ENCODE measurements at places on chromosomes 2 and 18.

DNA sequence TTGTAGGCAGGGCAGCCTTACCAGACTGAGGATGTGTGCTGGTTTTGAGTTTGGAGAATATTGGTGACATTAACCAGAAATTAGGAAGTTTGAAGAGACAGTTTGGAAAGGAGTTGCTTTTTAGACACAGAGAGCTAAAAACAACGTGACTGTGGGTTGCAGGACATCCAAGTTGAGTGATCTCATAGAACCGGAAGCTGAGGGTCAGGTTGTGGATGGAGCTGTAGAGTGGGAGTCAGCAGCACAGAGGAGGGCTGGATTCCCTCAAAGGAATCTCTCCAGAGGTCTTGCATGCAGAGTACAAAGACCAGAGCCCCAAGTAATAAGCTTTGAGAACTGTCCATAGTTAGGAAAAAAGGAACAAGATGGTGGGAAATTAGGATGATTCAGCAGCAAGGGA lies 9.3 kb downstream of the MAPRE3 start:
- no peak for DNase-seq

- no peak for DNase-seq
Observed at GRCh38 chr2:62631160-62632085, 74.1 kb upstream of the EHBP1 start.

DNA sequence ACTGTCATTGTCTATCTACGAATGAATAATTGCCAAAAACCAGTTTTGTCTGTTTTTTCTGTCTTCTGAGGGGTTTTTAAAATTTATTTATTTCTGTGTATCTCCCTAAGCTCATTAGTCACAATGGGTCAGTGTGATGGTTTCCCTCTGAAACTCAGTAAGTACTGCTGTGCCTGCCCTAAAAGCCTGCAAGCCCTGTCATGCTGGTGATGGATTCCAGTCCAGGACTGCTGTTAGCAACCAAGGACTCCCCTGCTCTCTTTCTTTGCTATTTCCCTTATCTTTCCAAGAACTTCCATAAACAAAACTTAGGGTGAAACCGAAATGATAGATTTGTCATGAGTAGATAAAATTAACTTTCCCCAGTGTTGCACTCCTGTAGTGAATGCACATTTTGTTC lies 11.8 kb upstream of the DSG2 start:
- no peak for DNase-seq

DNA sequence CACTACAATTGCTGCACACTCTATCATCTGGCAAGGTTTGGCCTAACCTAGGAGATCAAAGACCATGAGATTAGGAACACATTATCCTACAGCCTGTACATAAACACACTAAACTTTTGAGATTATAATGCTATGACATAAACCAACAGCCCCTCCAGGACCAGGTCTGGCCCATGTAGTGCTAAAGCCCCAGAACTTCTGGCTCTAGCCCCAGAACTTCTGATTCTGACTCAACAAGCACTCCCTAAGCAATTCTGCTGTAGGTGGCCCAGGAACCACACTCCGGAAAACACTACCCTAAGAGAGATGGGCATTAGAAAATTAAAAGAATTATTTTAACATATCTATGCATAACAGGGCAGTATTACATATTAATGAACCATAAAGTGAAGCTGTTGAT lies 369.5 kb upstream of the LYPD1 start:
- DNase-seq = no peak

DNA sequence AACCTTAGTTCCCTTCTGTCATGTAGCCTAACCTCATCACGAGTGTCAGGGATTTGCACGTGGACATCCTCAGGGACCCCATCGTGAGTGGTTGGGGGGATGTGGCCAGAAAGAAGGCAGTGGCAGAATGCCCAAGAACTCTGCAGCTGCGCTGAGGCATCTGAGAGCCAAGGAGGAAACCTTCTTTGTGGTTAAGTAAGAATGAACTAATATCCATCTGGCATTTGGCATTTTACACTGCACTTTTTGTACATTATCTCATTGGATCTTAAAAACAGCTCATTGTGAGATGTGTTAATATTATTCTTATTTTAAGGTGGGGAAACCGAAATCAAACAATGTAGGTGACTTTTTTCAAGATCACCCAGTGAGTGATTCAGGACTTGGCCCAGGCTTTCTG lies 32.6 kb upstream of the APCDD1 start:
- DNase-seq = no peak

DNA sequence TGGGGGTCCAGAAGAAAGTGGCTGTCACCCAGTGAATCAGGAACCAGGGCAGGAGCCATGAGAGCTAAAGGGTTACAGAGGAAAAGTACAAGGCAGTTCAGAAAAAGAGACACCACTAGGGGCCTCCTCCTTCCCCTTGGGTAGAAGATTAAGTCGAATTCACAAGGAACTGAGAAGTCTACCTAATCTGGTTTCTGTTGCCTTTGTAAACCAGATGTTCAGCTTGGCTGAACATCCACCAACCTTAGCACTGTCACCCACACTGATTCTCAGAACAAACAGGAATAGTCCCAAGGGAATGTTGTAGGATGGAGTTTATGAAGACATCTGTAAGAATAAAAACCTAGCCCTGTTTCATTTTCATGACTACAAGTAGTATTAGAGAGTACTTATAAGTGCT lies 90.4 kb upstream of the NOSTRIN start:
- DNase-seq = no peak

- DNase-seq = no peak
Observed at GRCh38 chr2:208415255-208415654, 8.7 kb downstream of the PTH2R start.

DNA sequence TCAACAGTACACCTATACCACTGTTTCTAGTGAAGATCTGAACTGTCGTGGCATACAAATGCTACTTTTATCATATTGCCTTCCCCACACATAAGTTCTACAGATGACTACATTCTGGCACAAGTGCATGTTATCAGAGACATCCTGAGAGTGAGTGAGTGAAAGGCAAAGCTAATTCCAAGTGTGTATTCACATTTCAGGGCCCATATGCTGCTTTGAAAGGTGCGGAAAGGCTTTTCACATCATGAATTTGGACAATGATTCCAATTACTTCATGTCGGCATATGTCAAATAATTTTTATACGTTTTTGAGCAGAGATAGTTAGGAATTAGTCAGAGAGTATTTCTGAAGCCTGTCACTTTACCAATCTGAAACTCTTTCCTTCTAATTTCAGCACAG lies 101.7 kb downstream of the GAREM1 start:
- DNase-seq = no peak

Measured in activated T-helper 1 cell treated with Interleukin-2 at 50 U/mL for 16 hours (primary cell).